Cardiac septum (tissue), 1 donor: ENCODE measurements at places on chromosomes 2 and 18. TPM values are rescaled to one million over a fixed set of nuclear protein-coding genes. Genes with fewer than 3 reads are reported as not detected.

DNA sequence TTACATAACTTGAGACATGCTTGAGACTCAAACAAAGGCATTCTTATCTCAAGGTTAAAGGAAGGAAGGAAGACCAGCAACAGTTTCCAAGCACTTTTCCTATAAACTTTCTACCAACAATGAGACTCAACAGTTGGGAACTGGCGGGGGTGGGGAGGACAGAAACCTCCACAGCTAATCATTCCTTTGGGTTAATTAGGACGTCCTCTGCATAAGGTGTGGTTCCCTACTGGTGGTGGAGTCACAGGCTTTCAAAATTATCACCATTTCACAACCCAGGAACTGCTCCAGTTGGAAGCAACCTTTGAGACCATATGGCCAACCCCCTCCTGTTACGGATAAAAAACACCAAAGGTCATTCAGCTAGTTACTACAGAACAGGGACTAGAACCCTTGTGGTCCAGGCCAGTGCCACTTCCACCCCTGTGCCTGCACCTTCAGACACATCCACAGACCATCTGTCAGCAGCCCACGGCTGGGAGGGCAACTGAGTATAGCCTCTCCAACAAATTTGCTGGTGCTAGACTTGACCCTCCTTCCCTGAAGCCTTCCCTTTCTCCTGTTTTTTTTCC, 30.1 kb upstream of the ATL2 start:
- DNase-seq = no peak

GRCh38 chr2:137220438-137220993, 455.2 kb downstream of the THSD7B start:
- DNase-seq = no peak

DNA sequence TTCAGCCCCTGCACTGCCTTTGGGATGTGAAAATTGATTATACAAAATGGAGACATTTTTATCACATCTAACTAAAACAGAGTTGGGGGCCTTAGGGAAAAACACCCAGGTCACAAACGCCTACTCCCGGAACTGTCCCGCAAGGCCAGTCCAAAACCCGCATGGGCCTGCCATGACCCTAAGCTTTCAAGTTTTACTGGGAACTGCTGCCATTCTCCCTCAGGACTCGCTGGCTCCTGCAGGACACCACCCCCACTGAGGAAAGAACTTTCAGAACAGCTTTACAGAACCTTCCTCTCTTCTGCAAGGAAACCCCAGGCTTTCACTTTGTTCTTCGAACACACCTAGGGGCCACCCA, 320.4 kb upstream of the HS6ST1 start:
- DNase-seq = no peak

GRCh38 chr2:168371273-168372019, 84.6 kb upstream of the CERS6 start:
- DNase-seq = no peak

- peak; percentile 53 for DNase-seq
Observed at GRCh38 chr2:20671036-20671735, 4.2 kb downstream of the GDF7 start.

DNA sequence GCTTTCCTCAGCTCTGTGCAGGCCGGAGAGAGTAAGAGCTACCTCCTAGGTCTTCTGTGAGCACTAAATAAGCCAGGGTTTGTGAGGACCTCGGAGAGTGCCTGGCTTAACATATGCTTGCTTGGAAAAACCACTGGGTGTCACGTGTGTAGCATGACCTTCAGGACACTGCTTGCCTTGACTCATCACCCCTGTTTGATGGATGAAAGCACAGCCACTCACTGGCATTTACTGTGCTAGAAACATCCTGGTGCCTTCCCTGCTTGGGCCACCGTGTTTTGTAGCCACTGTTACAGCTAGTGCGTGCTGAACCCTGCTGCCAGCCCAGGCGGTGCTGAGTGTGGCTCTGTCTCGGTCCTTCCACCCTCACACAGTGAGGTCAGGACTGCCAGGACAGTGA, 34.8 kb upstream of the ITM2C start:
- no peak for DNase-seq

- no peak for DNase-seq
Observed at GRCh38 chr2:107728586-107728985, 98.1 kb upstream of the RGPD4 start.

- no peak for DNase-seq
Observed at GRCh38 chr2:208031608-208032019, 6.3 kb upstream of the PLEKHM3 start.

DNA sequence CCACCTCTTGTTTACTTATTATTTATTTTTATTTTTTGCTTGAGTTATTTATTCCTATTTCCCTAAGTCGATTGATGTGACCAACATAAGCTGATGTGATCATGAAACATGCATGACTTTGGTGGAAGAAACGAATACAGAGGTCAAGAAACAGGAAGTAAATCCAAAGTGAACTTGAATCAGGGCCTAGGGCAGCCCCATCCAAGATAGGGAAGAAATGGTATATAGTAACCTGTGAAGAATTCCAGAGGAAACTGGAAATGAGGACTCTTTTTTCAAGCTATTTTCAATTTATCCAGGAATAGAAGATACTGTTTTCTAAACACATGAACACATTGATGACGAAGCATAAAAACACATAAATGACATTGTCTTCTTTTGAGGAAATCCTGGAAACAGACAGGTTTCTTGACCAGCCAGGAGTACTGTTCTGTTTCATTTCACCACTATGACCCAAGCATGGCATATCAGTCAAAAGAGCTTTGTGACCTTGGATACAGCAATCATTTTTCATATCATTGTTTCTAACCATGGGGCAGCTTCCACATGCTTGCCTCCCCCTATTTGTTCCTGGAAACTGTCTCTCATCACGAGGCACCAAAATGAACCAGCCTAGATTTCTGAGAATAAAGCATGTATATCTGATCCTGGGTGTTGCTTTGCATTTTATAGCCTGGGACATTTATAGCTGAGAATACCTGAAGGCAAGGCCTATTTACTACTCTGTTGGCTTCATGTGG, 9.1 kb upstream of the LCLAT1 start:
- DNase-seq = no peak

- no peak for DNase-seq
Observed at GRCh38 chr2:7660816-7661215, 743.6 kb downstream of the RNF144A start.

DNA sequence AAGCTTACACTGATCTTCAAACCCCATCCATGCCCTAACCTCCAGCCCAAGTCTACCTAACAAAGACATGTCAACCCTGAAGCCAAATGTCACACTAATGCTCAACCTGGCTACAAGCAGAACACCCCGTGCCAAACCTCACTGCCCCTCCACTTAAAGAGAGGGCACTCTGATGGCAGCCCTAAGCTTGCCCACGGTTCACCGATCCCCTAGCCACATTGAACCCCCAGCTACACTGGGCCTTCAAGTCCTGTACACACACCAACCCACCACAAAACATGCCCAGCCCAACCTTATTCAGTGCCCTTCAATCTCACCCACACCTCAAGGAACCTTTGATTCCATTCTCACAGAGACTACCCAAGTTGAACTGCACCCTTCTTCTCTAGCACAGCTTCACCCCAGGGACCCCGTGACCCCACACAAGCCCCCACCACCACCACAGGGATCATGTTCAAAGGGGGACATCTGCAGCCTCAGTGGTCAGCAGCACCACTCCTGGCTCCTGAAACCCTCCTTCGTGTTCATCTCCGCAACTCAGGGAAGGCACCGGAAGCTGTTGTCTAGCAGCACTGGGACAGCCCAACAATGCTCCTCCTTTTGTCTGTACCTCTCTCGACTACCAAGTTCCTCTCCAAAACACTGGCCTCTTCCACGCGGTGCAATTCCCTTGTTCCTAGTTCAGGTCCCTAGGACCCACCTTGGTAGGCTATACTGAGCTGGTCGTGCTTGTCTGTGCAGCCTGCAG, 218.8 kb downstream of the CYP26B1 start:
- peak; percentile 38 for DNase-seq

DNA sequence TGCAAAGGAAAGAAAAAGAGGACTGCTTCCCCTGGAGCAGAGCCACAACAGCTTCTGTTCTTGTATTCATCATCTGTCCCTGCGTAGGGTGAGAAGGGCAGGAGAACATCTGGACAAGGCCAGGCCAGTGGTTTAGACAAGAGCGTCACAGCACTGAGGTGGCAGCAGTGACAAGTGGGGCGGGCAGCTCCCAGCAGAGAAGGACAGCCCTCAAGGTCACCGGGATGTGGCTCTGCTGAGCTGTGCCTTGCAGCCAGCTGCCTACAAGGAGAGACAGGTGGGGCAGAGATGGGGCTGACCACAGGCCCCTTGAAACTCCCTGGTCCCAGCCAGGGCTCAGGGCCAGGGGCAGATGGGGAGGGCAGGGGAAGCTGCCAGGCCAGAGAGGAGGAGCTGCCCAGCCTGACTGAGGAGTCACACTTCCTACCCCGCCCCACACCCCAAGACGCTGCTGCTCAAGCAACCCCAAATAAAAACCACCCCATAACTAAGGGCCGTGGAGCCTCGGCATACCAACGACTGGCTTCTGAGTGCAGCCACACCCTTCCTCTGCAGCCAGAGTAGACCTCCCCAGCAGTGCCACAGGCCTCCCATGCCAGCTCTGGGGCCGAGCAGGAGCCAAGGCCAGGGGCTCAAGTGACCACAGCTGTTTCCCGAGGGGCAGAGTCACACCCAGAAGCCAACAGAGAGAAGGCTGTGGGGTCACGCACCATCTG, 5.4 kb downstream of the RAB11FIP5 start:
- peak; percentile 79 for DNase-seq

DNA sequence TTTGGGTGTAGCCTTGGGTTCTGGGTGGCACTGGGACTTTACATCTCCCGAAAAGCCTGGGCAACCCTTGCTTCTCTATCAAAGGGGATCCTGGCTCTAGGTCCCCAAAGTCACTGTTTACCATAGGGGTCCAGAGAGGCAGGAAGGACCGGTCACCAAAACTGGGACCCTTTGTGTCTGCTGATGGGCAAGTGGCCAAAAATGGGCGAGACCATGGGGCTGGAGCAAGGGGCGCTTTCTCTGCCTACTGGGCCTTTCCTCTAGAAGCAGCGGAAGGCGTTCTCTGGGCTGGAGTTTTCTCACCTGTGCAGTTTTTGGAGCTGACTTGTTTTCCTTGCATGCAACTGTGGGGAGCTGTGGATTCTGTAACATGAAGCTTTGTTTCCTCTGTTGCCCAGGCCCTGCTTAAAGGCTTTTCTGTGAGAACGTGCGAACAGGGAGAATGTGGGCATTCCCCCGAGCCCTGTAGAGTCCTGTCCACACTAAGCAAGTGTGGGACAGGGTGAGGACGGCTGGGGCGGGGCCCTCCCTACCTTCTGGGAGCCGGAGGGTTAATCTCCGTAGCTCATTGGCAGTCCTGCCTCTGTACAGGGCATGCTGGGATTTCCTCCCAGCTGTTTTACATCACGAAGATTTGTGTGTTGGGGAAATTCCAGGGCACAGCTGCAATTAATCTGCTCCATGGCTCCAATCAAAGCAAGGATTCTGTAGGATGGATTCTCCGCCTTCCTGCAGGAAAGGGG, 50.2 kb downstream of the TGOLN2 start:
- peak; percentile 73 for DNase-seq

DNA sequence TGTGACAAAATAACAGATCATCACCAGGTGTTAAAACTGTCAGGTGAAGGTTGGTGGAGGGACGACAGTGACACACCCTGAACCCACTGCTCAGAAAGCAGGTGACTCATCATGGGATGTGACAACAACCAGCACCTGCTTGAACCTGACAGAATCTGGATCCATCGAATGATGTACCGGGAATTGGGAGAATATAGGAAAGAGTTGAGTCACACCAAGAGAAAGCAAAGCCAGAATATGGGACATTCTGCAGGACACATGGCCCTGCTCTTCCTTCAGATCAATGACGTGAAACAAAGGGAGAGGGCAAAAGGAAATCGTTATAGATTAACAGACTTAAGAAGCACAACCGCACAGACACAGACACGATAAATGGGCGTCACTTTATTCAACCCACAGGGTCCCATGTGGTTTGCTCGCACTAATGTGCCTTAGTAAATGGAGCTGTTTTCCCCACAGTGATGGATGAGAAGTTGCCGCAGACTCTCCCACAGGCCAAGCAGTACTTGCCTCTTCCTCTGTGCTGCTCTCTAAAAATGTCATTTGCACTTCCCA, 100.1 kb downstream of the CRACDL start:
- no peak for DNase-seq

Gene UPP2
- total RNA-seq = not detected
